Anterior cingulate cortex (tissue), 58 donors: ENCODE measurements at places on chromosomes 7 and 10.

DNA sequence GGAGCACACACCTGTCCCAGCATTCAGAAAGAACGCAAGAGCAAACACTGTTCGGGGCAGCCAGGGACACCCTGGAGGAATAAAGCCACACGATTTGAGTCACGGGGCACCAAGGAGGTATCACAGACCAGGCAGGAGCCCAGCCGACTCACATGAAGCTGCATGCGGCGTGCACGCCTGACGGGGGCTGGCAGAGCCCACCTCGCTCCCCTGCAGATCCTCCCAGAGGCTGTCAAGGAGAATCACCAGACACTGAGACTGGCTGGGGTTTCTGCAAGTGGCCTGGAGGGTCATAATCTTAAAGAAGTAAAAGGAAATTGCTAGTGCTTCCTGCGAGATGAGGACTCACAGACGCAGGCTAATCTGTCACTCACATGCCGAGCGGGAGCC, 61.6 kb downstream of the TCERG1L start:
- DNase-seq, result no peak

- DNase-seq, result no peak
Observed at GRCh38 chr7:117686311-117686935, 186.8 kb downstream of the CTTNBP2 start.

- DNase-seq, result no peak
Observed at GRCh38 chr7:78493401-78493800, 694.8 kb downstream of the PHTF2 start.

- no peak for DNase-seq
Observed at GRCh38 chr7:142006577-142006976, 10.9 kb downstream of the MGAM start.

DNA sequence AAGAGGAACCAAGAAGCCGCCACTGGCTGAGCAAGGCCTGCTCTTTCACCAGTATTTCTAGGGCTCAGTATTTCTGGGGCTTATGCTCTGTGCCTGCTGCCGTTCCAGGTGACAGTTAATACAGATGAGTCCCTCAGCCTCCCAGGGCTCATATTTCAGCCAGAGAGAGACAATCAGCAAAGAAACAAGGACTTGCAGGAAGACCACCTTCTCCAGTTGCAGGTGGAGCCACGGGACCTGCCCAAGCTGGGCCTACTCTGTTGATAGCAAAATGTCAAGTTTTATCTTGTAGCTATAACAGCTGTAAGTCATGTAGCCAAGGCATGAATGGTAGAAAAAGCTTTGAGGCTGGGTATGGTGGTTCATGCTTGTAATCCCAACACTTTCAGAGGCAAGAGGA, 42.7 kb downstream of the NPTX2 start:
- no peak for DNase-seq

DNA sequence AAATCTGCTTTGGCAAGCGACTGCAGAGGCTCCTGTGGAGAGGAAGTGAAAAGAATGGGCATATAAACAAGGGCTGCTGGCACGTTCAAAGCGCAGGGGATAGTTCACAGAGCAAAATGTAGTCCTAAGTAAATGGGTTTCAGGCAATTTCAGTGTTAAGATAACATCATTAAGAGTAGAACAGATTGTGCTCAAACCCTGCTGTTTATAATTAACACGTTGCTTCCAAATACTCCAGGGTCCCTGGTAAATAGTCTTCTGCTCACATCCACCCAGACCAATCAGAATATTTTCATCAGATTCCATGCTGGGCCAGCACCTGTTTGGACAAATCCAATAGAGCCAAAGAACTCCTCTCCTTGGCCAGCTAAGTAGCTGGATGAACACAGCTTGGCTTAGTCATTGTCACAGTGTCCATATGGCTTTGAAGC, 81.4 kb downstream of the ORC5 start:
- DNase-seq, result no peak

GRCh38 chr7:129829737-129830631, 122.8 kb downstream of the UBE2H start:
- DNase-seq, result peak; percentile 58

DNA sequence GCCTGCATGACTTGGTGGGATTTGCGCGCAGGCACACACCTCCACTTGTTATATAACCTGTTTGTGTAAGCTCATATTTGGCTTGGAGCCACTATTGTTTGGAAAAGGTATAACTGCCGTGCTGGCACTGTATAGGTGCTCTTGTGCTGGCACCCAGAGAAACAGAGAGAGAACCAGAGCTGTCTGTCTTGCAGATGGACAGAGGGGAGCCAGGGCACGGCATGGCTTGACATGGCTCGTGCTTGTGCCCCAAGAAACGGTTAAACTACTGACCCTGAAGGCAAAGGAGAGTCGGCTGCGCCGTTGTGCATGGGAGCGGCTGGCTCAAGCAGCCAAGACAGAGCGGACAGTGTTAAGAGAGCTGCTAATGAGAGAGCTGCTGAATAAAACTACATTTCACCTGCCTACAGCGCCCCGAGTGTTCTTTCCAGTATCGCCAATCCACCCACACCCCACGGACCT, 23.2 kb downstream of the RAPGEF5 start:
- DNase-seq, result no peak

GRCh38 chr10:78772486-78772885, 296.3 kb upstream of the ZMIZ1 start:
- no peak for DNase-seq

- DNase-seq, result no peak
Observed at GRCh38 chr7:82167558-82168314, 275.8 kb downstream of the CACNA2D1 start.

DNA sequence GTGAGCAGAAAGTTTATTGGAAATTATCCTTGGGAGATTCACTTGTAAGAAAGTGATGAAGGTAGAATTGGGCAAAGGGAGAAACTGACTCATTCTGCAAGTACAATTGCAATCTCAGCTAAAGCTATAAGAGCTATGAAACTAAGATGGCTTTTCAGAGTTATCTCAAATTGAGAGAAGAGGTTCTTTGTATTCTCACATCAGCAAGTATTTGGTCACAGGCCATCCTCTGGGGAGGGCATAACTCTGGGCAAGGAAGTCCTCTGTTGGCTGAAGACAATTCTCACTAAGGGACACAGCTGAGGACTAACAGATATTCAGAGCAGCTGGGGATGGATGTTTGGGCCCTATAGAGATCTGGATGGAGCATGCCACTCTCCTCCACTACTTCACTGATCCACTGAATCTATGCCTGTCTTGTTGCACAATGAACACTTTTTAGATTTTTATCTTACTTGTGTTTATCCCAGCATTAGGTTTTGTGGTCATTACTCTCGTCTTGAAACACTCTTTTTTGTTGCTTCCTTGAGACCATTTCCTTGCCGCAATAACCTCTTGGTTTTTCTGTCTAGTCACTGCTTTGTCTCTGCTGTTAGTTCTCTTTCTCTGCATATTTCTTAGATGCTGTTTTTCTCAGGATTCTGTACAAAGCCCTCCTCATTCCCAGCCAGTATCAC, 115.1 kb downstream of the GNAI1 start:
- DNase-seq, result no peak
